ENCODE measurements at places on chromosomes 1 and 21.
A peak's percentile ranks its signal among the peaks of the same experiment; 100 is the strongest.

DNA sequence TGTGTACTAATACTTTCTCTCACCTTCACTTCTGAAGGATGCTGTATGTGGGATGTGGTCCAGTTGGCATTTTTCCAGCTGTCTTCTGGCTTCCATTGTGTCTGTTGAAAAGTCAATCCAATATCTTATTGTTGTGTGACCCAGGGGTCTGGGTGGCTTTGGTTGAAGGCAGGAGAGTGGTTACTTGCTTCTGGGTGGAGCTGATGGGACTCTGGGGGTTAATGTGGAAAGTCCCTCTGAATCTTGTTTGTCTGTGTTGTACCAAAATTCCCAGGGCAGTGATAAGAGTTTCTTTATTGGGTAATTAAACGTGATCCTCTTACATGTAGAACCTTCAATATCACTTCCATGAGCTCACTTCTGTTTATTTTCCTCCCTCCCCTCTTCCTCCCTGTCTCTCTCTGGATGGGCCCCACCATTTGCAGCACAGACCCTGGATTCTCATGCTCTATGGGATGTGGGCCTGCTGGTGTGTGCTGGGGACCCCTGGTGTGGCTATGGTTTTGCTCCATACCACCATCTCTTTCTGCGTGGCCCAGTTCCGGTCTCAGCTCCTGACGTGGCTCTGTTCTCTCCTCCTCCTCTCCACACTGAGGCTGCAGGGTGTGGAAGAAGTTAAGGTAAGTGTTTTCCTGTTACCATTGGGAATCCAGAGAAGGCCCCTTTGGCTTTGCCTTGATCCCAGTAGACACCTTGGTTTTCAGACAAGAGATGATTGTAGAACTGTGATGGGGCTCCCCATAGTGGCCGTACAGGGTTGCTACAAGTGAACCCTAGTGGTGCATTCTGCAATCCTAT is 71.5 kb downstream of the HHAT start:
- no peak for DNase-seq

DNA sequence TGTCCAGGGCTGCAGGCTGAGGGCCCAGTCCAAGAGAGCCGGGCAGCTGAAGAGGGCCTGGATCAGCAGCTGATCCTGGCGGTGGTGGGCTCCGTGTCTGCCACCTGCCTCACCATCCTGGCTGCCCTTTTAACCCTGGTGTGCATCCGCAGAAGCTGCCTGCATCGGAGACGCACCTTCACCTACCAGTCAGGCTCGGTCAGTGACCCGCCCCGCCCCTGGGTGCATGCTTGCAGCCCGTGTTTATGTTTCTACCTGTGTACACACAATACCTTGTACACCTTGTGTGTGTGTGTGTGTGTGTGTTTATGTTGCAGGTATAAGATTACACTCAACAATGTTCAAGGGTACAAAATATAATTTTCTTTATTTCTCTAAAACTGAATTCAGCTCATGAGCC is 13.0 kb downstream of the TIE1 start:
- DNase-seq: no peak

DNA sequence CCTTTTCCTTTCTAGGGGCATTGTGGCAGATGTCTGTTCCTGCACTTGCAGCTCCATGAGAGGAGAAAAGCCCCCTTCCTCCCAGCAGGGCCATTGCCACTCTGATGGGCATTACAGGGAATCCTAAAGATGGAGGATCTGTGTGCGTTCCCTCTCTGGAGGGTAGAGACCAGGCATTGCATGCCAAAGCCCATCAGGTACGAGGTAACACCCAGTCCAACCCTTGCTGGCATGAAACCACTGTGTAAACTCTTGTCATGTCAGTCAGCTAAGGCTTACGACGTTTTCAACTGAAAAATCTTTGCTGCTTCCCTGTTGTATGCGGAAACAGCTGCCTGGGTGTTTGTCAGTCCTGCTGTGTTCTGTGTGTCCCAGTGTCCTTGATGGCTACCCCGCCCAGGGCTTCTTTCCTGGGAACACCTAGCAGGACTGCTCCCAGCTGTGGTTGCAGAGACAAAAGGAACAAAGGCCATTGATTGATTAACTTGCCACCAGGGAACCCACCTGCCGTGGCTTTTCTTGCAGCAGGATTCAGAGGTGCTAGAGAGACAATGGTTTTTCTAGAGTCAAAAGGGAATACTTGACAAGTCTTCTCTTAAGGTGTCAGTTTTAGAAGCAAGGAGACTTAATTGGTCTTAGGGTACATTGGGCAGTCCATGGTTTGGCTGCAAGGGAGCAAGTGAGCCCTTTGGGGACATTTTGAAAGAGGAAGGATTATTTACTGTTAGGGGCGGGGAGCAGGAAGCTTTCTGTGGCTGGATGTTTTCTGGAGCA is 24.6 kb downstream of the B3GALT5 start:
- DNase-seq: no peak

DNA sequence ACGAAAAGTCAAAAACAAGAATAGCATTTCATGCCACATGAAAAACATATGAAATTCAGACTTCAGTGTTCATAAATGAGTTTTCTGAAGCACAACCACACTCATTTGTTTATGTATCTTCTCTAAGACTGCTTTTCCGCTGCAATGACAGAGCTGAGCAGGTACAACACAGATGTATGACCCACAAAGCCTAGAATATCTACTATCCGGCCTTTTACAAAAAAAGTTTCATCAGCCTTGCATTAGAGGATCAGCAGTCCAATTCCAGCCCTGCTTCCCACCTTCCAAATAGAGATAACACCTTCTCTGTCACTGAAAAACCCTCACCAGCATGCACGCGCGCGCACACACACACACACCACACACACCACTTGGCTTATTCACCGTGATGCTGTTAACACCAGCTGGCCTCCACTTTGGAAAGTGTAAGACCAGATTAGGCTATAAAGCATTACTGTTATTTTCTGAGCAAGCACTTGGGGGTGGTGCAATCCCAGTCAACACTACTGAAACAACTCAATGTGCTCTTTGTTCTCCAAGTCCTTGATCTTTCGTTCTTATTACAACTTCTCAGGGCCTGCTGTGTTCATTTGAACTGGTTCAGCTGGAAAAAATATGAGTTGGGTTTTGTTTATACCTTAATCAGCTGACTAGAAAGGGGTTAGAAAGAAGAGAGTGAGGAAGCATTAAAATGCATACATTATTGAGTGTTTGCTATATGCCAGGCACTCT is 90.0 kb downstream of the GLUL start:
- peak; percentile 91 for DNase-seq

DNA sequence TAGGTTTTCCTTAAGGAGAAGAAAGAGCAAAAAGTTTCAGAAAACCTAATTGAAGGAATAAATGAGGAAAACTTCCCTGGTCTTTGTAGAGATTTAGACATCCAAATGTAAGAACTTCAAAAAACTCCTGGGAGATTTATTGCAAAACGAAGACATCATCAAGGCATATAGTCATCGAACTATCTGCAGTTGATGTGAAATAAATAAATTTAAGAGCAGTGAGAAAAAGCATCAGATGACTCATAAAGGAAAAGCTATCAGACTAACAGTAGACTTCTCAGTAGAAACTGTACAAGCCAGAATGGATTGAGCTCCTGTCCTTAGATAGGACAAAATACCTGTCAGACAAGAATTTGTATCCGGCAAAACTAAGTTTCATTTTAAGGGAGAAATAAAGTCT is 569.4 kb upstream of the ADAMTS5 start:
- DNase-seq: no peak

DNA sequence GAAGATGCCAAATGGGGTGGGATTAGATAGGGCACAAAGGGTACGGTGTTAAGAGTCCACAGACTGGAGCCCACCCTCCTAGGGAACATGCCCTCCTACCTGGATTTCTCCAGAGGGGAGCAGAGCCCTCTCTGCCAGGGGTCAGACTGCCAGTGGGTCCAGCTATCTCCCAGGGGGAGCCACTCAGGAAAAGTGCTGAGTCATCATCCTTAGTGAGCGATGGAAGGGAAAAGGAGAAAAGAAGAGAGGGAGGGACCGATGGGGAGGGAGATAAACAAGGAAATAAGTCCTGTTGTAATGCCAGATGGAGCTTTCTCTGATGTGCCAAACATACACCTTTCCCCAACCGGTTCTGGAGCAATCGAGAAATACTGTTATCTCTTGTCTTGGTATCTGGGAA is 30.4 kb upstream of the CYP4B1 start:
- no peak for DNase-seq

DNA sequence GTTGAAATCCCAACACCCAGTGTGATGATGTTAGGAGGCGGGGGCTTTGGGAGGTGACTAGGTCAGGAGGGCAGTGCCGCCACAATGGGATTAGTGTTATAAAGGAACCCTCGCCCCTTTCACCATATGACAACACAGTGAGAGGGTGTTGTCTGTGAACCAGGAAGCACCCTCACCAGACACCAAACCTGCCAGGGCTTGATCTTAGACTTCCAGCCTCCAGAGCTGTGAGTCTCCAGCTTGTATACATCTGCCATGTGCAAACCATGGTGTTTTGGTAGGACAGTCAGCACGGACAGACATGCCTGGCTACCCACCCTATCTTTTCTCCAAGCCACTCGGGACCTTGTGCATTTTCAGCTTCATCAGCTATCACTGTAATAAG is 4.0 kb downstream of the TRIM11 start:
- no peak for DNase-seq

- no peak for DNase-seq
These were observed 222.9 kb upstream of the KCNK2 start for GRCh38 chr1:214859647-214860046.

DNA sequence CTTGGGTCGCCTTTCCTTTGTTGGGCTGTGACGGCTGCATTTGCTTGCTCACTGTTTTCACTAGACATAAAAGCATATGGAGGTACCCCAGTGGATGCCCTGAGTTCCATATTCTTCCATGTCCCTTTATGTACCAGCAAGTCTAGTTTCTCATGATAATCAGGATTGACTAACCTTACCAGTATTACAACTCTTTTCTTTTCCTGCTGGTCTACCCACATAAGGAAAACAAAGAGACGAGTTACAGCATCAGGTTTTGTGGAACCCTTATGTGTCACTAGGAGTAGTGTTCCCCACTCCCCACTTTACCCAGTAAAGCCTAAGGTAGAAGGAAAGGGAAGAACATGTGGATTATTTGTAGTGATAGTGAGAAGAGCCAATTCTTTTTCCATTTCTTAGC is 16.4 kb upstream of the CENPF start:
- DNase-seq: no peak

GRCh38 chr21:46556802-46557201 is 48.1 kb downstream of the S100B start:
- no peak for DNase-seq

DNA sequence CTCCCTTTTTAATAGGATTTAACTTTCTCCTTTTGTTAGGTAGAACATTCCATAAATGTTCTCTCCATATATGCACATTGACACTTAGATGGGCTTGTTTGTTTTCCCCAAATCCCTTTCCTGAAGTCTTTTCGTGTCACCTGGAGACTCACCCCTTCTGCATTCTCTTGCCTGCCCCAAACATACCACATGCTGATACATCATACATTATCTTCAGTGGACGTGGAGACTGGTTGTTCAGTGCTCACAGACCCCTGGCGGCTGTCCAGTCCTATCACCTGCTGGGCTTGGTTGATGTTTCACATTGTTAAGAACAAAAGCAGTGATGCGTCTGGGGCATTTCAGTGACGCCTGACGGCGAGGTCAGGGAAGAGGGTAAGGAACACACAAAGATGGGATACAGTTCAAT is 22.2 kb downstream of the FMOD start:
- DNase-seq: no peak

DNA sequence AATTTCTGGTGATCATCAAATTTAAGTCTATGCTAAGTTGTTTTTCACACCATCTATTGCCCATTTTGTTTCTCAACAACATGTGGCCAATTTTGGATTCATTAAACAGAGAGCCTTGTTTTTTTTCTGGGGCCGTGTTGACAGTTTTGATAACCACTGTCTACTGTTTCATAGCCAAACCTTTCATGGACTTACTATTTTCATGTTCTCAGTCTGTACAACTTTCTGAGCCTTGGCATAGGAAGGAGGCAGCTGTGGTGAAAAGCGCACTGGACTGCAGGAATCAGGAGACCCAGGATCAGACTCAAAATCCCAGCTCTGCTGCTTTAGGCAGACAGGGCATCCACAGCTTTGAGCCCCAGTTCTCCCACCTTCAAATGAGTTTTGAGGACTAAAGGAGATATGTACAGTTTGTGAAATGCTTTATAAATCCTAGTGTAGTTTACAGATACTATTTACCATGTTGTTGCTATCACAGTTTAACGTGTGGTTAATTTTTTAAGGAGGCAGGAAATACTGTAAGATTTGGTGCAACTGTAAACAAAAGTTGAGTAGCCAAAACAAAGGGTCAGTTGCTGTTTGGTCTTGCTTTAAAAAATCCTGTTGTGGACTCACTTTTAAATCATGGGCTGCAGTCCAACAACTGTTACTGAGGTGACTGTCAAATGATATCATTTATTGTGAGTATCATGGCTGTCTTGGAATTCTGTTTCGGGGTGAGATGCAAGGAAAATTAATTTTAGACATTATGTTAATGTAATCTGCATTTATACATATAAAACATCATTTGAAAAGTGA is 2.9 kb downstream of the MACO1 start:
- DNase-seq: no peak

DNA sequence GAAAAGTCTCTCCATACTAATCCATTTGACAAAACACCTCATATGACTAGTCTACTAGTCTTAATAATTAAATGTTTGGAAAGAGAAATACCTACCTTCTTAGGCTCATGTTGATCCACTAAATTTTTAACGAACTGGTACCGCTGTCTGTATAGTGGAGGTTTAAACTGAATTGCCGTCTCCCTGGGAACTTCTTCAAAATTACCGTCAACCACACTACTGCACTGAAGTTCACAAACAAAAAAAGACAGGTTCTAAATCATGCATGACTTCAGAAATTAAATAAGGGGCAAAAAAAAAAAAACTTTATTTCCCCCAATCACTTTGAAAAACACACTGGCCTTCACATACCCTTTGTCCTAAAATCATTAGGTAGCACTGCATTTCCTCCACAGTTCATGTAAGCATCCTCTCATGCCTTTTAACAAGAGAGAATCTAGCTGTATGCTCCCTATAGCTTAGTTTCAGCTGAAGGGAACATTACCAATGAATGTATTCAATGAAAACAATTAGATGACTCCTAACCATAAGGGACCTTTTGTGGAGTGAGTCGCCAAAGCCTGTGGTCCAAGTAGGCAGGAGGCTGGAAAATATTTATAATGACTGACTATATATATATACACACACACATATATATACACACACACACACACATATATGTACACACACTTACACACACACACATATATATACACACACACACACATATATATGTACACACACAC is 3.4 kb downstream of the HENMT1 start:
- no peak for DNase-seq

DNA sequence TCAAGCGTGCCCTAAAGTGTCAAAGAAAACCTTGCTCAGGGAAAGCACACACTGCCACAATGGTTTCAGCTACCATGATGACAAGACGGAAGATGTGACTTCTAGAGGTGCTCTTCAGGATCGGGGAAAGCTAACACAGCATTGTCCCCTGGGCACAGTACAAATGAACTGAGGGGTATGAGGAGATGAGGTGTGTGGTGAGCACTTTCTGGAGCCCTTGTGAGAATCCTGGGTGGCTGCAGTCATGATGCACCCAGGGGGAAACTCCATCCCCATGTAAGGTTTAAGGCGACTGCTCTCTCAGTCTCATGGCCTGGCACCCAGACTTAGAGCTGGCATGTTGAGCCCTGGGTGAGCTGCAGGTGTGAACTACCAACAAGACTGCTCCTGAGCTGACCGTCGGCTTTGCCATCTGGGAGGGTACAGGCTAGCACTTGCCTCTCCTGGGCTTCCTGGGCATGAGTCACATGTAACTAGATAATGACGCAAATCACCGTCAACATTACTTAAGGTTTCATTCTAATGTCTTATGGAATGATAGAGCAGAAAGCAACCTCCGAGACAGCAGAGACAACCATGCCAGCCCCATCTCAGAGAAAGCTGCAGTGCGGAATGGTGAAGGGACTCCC is 144.6 kb downstream of the CLIC6 start:
- no peak for DNase-seq

GRCh38 chr1:106952776-106953175 is 103.7 kb upstream of the PRMT6 start:
- no peak for DNase-seq
